ENCODE measurements at places on chromosomes 13 and 19.

DNA sequence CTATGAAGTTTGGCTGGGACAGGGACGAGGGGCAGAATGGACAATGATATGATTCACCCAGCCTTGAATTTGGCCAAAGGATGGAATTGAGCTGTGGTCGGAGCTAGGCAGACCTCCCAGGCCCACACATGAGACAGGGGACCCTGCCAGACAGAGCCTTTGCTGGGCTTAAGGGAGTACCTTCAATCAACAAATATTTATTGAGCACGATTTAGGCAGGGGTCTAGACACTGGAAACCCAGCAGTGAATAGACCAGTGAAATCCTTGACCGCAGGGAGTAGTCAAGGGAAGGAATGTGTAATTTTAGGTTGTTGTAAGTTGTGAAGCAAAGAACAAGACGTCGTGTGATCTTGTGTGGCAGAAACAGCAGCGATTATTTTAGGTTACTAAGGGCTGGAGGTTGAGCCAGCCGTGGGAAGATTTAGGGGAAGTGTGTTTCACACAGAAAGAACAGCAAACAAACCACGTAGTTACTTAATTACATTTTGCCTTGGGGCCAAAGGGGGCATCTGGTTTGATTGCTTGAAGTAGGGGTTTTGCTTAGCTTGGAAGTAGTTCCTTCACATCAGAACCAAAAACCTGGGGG, 16.9 kb upstream of the AP1M2 start:
- DNase-seq: no peak

GRCh38 chr19:958967-959855, 24.9 kb upstream of the WDR18 start:
- peak; percentile 40 for DNase-seq

DNA sequence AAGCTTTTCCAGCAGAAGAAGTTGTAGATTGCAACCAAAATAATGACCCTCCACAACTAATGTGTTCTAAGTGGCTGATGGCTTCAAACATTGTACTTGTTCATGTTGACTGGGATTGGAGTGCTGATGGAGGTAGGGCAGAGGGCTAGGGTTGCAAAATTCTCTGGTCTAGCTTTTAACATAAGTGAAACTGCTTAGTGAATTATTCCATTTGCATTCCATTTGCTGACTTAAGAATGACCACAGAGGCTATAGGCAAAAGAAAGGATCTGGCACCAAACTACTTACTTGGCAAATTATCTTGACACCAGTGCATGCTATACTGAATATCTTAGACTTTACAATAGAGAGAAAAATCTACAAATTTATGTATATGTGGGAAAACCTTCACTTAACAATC, 287.0 kb downstream of the FGF9 start:
- DNase-seq: no peak

DNA sequence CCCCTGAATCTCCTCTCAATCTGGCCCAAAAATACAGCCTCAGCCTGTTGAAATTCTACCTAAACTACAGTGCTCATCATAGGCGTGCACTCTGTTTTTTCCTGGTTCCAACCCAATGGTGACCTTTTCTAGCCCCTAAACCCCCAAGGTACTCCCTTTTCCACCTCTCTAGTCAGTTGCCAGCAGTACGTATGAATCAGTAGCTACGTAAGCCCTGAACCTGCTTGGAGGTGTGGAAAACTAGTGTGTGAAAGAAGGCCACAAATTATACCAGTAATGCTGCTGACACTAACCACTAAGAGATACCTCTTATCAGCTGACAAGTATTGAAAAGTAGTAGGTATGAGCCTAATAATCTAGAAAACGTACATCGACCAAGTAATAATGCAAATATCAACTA, 60.9 kb downstream of the FOXO1 start:
- DNase-seq: no peak

DNA sequence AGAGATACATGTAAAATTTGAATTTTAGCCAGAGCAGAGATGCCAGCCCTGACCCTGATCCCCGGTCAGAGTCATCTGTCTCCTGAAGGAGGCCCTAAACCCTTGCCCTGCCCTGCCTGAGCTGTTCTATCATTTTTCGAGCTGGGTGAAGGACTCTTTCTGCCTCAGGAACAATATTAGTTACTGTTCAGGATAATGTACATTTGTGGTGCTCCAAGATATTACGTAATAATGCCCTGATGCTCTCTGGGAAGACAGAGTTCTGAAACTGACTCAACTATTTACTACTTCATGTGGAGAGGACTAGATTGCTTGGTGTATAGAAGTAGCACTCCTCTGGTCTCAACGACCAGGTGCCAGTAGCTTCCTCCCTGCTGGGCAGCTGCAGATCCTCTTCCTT, 37.9 kb upstream of the UBL3 start:
- no peak for DNase-seq

GRCh38 chr19:16871871-16872270, 16.9 kb upstream of the F2RL3 start:
- DNase-seq: no peak

DNA sequence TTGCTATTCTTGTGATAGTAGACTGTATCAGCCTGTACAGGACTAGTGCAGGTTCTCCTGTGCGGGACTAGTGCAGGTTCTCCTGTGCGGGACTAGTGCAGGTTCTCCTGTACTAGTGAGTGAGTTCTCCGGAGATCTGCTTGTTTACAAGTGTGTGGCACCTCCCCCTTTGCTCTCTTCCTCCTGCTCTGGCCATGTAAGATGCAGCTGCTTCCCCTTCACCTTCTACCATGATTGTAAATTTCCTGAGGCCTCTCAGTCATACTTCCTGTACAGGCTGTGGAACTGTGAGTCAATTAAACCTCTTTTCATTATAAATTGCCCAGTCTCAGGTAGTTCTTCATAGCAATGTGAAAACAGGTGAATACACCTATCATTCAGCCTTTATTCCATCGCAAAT, 289.6 kb downstream of the TEX29 start:
- DNase-seq: no peak

DNA sequence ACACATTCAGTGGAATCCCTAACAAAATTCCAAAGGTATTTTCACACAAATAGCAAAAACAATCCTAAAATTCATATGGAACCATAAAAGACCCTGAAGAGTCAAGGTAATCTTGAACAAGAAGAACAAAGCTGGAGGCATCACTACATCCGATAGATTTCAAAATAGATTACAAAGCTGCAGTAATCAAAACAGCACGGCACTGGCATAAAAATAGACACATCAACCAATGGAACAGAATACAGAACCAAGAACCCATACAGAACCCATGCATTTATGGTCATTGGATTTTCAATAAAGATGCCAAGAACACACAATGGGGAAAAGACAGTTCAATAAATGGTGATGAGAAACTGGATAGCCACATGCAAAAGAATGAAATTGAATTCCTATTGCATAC, 32.5 kb downstream of the ZNF566 start:
- no peak for DNase-seq

- no peak for DNase-seq
Observed at GRCh38 chr13:72700509-72700908, 26.9 kb downstream of the MZT1 start.

DNA sequence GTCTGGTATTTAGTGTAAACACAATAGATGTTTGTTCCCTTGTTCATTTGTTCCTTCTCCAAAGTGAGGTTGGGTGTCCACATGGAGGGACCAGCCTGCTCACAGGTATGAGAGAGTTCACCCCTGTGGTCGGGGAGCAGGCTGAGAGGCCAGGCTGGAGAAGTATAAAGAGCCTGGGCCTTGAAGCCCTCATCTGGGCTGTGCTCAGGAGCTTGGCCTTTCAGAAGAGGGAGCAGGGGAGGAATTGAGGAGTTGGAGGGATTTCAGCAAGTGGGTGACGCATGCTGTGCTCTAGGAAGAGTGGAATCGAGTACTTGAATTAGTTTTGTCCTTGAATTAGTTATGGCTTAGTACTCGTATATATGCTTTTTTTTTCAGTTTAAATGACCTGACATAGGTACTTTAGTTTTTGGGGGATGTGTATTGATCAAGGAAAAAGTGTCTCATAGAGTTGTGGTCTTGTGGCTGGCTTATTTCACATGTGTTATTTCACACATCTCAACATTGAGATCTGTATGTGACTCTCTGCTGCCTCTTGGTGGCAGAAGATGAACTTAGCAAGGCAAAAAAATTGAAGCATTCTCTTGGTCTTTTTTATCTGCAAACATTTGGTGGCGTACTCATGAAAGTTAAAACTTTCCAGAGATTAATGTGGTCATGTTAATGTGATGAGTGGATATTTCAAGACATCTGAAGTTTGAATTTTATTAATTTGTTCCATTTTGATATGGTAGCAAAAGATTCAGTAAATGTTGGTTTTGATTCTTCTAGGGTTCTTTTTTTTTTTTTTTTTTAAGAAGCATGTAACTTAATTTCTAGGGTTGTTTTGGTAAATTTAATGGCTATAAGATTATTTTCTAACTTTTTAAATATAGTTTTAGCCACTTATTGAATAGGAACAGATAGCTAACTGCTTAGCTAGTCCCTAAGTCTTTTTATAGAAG, 54.3 kb downstream of the SLAIN1 start:
- DNase-seq: peak; percentile 47

GRCh38 chr13:99205621-99206220, 5.1 kb downstream of the UBAC2 start:
- DNase-seq: no peak

DNA sequence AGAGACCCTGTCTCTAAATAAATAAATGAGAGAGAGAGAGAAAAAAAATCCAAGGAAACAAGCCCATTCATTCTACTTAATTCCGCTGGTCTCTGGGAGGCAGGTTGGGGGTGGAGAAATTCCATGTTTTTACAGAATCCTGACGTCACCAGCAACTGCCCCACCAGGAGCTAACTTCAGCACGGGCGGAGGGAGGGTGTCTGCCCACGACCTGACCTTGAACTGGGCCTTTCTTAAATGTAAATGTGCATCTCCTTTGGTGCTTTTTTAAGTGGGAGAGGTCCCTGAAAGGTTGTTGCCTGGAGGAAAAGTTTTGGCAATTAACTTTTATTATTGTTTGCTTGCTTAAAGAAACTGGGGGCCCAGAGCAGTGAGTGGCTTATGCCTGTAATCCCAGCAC, 15.5 kb downstream of the KLF2 start:
- DNase-seq: no peak

DNA sequence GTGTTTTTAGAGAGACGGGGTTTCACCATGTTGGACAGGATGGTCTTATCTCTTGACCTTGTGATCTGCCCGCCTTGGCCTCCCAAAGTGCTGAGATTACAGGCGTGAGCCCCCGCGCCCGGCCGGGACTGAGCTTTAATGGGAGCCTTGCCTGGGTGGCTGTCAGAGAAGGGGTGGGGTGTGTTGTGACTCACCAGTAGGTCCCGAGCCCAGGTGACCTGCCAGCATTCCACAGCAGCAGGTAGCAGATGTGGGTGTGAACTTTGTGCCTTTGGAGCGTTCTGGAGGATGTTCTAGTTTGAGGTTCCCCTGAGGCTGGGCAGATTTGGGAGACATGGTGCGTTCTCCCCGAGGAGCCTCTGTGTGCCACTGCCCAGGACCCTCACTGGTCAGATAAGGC, 7.1 kb upstream of the EPN1 start:
- DNase-seq: no peak

- peak; percentile 8 for DNase-seq
Observed at GRCh38 chr13:73740666-73741065, 393.5 kb downstream of the KLF12 start.

- DNase-seq: no peak
Observed at GRCh38 chr19:27751044-27751391, 1461.9 kb downstream of the UQCRFS1 start.

DNA sequence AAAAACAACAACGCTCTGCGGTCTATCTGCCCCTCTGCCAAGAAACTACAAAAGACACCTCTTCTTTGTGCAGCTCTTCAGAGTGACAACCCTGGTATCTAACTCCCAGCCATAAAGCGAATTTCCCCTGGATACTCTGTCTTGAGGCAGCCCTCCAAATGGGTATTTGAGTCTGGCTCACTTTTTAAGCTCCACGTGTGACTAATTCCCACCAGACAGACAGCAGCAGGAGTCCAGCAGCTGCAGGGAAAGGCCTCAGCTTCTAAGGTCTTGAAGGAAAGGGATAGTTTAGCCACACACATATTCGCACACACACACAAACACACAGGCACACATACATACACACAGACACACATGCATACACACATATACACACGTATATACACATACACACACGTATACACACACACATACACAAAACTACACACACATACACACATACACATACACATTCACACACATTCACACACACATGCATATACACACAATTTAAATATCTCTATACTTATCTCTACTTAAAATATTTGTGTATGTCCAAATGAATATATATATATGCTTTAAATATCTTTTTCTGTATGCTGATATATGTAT, 188.8 kb downstream of the TSHZ3 start:
- no peak for DNase-seq

DNA sequence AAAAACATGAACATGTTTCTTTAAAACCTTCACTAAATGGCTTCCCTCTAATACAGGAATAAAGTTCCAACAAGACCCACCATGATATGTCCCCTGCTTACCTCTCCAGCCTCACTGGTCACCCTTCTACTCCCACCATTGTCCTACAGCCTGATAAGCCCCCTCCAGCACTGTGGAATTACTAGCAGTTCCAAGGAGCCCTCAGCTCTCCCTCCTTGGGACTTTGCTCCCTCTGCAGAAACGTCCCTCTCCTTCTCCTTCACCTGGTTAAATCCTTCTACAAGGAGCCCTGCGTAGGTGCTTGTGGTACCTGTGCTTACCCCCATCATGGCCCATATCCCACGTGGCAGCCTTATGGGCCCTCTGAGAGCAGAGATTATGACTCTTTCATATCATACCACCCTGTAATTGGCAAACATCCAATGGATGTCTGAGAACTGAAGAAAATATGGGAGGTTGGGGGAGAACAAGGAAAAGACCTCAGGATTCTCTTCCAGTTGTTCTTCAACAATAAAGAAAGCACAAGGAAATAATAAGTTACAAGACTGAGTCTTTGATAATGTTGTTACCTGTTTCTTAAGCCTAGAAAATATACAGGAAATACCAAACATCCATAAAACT, 26.1 kb upstream of the DOCK9 start:
- no peak for DNase-seq

DNA sequence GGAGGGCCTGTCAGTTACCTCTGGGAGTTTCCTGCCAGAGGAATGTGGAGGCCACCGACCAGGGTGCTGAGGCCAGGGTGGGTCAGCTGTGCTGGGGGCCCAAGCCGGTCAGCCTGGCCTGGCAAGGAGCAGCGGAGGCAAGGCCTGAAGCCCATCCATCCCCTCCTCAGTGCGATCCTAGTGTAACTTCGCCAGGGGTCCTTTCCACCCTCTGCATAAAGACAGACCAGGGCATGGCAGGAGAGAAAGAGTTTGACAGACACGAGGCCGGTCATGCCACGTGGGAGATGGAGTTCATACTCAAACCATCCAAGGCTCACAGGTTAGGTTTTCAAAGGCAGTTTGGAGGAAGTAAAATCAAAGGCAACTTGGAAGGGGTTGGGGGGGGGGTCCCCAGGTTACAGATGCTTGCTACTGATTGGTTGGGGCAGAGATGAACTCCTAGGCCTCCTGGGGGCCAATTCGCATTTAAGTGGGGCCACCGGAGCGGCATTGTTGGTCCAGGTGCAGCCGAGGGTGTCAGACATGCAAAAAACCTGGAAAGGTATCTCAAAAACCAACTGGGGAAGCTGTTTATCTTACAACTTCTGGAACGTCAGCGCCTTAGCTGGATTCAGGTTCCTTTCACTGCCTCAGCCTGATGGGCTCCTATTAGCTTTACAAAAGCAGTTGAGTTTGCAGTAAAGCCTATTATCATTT, 36.8 kb upstream of the DPRX start:
- DNase-seq: no peak

GRCh38 chr19:6087074-6087571, 23.2 kb downstream of the RFX2 start:
- DNase-seq: no peak

GRCh38 chr13:110446575-110446890, 115.0 kb downstream of the RAB20 start:
- no peak for DNase-seq

Data from anterior cingulate cortex (tissue), 58 donors.